ENCODE measurements at places on chromosomes 16 and 17.
A peak's percentile ranks its signal among the peaks of the same experiment; 100 is the strongest.

GRCh38 chr17:27247071-27247957 is 46.6 kb upstream of the WSB1 start:
- peak; percentile 36 for DNase-seq

DNA sequence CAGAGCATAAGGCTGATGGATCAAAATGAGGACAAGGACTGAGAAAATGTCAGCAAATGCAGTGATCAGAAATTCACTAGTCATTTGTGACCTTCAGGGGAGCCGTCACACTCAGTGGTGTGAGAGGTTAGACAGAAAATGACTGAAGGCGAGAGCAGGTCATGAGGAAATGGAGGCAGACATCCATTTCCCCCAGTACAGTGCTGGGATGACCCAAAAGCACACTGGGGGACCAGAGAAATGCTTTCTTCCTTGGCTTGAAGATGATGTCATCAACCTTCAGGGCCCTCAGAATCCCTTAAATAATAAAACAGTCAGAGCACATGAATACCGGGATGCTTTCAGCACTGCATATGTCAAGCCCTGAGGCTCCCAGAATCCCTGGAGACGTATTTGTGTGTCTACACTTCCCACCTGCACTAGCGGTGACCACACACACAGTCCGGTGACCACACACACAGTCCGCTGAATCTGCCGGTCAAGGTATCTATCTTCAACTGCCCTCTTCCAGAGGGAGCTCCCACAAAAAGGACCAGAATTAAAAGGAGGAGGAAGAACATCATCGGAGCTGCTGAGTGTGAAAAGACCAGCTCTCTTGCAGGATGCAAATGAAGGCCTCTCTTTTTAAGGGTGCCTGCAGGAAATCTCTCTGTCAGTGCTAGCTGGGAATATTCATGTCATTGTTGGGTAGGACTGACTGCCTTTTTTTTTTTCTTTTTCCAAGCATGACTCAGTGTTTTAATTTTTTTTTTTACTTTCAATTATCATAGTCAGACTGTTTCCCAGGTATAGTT is 8.2 kb downstream of the UBE2O start:
- no peak for DNase-seq

- DNase-seq: no peak
Measured at GRCh38 chr17:11643851-11644250, 45.6 kb downstream of the DNAH9 start.

DNA sequence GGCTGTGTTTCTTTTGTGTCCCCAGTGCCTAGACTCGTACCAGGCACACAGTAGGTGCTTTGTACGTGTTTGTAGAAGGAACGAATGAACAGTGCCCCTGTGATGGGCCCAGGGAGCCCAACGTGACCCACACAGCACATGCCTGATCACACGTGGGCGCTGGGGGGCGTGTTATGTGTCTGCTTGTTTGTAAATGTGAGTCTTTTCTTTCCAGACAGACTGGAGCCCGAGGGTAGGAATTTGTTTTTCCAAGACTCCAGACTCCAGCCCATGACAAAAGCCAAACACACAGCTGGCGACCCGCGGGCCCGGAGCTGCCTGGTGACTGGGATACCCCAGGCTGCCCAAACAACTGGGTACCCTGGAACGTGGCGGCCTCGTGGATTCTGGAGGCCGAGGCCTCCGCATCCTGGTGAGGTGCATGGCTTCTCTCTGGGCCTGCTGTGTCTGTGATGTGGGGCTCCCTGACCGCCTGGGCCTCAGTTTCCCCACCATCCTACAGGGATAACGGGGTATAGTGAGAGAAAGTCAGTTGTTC is 14.9 kb upstream of the CBFA2T3 start:
- no peak for DNase-seq

- peak; percentile 75 for DNase-seq
Measured at GRCh38 chr17:57898487-57899311, 48.9 kb upstream of the MRPS23 start.

- no peak for DNase-seq
Measured at GRCh38 chr16:47033176-47033575, 59.7 kb upstream of the DNAJA2 start.

Measured in fibroblast of skin of right biceps (primary cell).